Activated CD8-positive, alpha-beta memory T cell treated with anti-CD3 and anti-CD28 coated beads for 4 hours (primary cell): ENCODE measurements at places on chromosomes 2 and 18.

DNA sequence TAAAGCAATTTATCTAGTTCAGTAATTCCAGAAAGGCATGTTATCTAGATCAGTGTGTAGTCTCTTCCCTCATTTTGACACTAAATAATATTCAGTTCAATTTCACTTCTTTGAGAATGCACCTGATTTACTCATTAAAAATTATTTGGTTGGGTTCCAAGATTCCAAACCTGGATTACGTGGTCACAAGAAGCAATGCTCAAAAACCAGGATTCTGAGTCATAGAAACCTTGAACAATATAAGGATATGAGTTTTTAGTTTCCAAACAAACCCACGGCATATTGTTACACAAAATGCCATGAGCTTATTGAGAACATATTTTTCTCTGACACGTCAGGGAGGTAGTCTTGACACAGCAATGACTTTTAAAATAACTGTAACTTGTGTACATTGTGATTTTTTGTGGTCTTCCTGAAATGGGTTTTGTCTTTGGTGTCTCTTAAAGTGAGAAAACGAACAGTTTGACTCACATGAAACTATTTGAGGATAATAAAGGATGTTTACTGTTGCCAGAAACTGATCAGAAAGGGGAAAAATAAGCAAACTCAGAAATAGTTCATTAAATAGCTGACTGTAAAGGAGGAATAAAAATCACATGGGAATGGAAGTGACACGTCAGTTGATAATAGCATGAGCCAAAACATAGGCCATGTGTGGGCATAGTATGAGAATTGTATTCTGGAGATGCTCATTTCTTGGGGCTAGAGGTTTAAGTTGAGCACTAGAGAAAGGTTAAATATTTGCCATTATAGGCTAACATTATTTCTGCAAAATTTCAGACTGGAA is 617.7 kb upstream of the CDH2 start:
- no peak for DNase-seq

DNA sequence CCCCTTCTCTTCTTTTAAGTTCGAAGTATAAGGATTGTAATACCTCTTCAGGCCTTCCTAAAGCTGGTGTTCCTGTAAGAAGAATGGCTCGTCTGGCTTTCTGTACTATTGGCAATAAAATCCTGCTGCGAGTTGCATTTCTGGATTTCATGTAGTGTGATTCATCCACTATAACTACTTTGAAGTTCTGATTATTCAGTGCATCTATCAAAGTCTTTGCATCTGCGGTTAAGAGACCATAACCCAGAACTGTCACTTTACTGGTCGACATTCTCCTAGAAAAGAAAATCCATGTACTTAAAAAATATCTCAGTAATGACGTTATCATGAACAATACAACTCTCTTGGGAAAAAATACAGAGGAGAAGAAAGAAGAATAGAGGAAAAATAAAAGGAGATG is 181.1 kb downstream of the ZRANB3 start:
- DNase-seq: no peak

GRCh38 chr2:188784269-188784762 is 189.9 kb upstream of the COL3A1 start:
- DNase-seq: no peak

GRCh38 chr2:121283670-121284462 is 1.1 kb downstream of the TFCP2L1 start:
- DNase-seq: no peak

DNA sequence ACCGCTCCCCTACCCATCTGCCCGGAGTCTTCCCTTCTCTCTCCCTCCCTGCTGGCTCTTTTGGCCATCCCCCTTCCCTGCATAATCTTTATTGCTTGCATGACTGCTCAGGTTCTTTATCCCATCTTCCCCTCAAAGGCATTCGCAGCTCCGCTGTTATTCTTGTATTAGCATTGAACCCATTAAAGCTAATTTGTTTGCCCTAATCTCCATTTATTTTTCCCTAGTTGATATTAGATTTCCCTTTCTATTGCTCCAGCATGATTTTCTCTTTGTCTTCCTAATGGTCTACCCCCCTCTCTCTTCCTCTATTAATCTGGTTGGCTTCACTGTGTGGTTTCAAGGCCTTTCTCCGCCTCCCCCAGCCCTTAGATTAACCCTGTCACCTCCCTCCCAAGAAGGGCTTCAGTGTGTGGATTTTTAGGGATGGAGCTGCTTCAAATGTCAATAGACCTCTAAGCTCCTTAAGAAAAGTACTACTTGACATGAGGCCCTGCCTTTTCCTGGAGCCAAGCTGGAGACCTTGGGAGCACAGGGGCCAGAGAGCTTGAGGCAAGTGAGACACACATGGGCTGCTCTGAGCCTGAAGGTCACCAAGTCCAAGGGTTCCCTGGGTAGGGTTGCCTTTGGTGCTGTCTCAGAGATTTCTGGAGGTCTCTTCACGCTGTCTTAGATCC is 20.1 kb downstream of the PAX8 start:
- DNase-seq: no peak

DNA sequence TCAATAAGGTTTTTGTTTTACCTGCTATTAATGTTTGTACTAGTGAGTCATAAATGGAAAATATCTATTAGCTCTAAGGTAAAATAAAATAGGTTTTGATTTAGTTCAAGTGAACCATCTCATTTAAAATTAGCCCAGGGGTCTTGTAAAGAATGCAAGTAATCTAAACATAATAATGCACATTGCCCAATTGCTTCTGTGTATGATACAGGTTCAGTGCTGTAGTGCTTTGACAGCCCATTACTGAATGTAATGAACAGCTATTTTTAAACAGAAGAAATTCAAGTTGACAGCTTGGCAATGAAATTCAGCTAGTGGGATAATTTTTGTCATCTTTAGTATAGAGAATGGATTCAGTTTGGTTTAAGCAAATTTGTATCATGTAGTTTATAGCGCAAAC is 91.5 kb downstream of the CAMKMT start:
- DNase-seq: no peak

DNA sequence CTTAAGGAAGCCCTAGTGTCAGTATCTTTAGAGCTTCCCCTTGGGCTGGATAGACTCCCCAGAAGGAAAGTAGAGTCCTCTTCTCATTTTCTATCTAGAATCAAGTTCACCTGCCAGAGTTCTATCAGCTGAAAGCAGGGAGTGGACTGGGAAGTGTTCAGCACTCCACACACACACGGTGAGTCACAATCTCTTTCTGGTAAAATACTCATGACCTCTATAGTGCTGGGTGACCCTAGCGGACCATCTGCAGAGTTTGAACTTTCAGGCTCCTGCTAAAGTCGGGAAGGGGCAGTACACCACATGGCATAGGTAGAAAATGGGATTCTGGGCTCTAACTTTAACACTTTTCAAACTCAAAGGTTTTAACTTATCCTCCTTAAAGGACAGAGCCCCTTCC is 43.3 kb downstream of the SAP130 start:
- DNase-seq: no peak

DNA sequence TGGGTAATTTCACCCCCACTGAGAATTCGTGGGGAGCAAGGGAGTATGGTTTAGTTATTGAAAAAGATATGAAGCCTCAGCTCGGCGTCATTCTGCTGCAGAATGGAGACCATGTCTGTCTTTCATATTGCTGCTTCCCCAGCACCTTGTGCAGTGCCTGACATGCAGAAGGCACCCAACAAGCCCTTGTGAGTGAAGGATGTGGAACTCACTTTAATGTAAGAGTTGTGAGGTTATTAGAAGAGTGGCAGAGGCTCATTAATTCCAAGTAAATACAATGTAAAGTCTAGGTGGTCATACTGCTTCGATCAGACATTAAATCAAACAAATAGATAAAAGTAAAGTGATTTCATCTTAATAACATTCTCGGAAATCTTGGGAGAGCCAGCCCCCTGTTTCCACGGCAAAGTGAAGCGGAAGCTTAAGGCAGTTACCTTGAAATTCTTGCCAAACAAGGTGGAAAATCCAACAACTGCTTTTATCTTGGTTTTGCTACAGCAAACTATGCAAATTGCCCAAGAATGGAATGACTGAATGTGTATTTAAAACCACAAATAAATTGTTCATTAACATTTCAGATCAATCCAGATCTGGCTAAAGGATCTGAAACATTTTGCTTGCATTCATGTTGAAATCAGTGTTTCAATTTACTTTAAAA is 9.6 kb downstream of the CFAP221 start:
- DNase-seq: no peak

DNA sequence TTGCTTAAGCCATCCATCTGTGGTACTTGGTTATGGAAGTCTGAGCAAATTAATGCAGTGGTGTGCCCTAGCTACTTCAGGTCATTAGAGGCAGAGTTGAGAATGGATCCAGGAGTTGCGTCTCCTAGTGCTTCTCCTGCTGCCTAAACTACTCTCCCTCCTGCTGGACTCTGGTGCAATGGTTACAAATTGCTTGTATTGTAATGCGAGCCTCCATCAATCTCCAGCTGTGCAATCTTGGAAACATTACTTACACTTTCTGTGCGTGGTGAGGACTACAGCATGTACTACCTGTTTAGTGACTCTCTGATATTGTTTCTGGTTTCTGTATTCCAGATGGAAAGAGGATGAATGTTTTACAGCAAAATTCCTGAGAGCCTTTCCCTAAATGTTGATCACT is 119.0 kb upstream of the CYRIA start:
- DNase-seq: no peak

GRCh38 chr2:130878933-130879332 is 42.2 kb downstream of the ARHGEF4 start:
- no peak for DNase-seq

- no peak for DNase-seq
Measured at GRCh38 chr2:191666732-191667131, 11.2 kb upstream of the NABP1 start.

GRCh38 chr18:55432307-55433040 is 155.5 kb downstream of the TCF4 start:
- no peak for DNase-seq

DNA sequence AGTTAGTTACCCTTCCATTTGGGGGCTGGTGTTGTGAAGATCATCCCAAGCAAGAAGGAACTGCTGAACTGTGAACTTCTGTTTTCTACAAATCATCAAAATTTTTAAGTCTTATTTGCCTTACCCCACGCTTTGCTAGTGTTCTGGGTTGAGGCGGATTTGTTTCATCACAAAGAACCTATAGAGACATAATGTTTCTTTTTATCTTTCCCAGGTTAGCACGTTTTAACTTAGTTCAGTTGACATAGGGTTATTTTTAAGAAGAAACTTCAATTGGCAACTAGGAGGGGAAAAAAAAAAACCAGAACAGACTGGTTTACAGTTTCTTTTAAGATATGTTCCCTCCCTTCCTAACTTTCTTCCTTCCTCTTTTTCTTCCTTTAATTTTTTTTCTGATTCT is 31.1 kb upstream of the CERS6 start:
- DNase-seq: no peak

GRCh38 chr2:209579230-209579749 is 155.4 kb downstream of the MAP2 start:
- DNase-seq: no peak

- no peak for DNase-seq
Measured at GRCh38 chr2:35973132-35973736, 382.3 kb upstream of the CRIM1 start.

DNA sequence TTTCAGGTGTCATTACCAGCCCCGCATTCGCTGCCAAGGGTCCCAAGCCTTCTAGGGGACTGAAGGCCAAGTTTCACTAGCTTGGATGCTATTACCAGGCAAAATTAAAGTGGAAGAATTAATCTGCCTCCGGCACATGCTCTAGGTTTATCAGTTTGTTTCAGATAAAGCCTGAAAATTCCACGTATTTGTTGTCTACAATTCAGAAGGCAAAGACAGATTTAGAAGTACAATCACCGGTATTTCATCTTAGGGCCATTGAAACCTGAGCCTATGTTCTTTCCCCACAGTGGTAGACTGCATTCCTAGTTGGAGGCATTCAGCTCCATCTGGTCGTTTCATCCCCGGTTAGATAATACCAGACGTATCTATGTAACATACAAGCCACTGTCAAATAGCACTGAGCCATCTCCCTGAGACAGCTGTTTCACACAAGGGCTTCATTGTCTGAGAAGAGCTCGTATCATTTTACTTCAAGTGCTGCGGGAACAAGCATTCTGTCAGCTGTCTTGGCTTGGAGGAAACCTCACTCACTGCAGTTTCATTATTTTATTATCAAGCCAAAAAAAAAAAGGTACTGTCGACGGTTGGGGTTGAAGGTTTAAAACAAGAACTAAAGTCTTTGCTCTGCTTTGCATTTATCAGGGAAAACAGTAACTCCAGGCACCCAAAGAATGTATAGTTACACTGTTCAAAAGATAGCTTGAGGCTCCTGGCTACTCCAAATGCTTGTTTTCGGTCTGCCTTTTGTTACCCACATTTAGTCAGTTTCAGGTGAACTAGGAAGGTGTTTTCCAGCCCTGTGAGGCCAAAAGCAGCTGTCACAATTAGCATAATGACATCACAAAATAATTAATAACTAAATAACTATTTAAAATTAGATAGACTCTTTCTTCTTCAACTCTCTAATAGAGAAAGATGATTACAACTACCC is 76.7 kb downstream of the TGIF1 start:
- no peak for DNase-seq

GRCh38 chr2:170707821-170708795 is 7.0 kb upstream of the SP5 start:
- no peak for DNase-seq

DNA sequence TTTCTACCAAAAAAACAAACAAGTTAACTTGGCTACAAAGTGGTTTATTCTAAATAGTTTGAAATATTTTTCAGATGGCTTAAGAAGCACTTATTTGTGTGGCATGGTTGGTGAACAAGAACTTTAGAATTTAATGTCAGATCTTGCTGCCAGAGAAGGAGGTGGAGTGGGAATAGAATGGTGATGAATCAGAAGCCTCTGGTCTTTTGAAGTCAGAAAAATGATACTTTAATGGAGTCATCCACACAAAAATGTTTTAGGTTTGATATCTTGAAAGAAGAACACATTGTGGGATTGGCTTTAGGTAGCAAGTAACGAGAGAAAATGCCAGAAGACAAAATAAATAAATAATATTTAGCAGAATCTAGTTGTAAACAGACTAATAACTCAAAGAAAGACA is 243.1 kb upstream of the FANCL start:
- no peak for DNase-seq

DNA sequence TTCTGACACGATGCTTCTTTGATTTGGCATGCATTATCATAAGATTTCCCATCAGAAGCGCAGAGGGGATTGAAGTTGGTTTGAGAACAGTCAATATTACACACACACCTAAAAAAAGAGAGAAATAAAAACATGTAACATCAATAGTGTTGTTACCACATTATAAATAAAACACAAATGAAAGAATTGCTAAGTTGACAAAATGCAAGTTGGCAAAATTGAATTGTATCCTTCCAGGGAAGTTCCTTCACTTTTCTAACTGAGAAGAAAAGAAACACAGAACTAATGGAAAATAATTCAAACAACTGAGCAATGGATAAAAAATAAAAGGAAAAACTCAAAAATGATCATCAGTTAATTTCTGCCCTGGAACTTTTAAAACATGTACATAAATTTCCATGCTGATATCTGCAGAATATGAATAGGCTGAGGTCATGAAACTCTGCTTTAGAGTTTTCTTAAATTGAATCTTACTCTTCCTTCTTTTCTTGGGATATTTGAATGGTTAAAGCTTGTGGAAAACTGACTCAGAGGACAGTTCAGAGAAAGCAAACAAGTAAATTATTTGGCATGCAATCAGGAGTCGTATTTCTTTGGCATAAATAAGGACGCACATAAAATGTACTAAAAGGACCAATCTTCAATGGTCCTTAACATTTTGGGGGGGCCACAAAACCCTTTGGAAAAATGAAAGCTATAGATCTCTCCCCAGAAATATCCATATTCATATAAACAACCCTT is 152.4 kb upstream of the CAVIN2 start:
- no peak for DNase-seq
